ENCODE measurements at places on chromosomes 1 and 21.

GRCh38 chr1:4694492-4694891 is 40.1 kb downstream of the AJAP1 start:
- DNase-seq = no peak

- peak; percentile 6 for DNase-seq
These were observed 57.2 kb upstream of the LRRC8D start for GRCh38 chr1:89763649-89763986.

DNA sequence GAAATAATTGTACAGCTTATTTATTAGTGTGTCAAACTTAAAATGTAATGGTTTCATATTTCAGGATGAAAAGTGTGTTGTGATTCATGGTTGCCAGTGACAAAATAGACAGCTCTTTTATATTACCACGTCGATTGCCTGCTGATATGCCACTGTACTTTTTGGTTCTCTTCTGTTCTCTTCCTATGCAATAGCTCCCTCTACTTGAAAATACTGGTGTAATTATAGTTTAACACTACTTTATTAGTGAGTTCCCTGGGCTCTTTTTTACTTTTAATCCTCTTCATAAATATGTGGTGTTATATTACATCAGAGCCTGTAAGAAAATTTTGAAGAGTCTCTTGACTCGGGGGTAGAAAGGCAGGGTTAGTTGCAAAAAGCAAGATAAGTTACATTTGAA is 111.3 kb downstream of the PATJ start:
- no peak for DNase-seq

DNA sequence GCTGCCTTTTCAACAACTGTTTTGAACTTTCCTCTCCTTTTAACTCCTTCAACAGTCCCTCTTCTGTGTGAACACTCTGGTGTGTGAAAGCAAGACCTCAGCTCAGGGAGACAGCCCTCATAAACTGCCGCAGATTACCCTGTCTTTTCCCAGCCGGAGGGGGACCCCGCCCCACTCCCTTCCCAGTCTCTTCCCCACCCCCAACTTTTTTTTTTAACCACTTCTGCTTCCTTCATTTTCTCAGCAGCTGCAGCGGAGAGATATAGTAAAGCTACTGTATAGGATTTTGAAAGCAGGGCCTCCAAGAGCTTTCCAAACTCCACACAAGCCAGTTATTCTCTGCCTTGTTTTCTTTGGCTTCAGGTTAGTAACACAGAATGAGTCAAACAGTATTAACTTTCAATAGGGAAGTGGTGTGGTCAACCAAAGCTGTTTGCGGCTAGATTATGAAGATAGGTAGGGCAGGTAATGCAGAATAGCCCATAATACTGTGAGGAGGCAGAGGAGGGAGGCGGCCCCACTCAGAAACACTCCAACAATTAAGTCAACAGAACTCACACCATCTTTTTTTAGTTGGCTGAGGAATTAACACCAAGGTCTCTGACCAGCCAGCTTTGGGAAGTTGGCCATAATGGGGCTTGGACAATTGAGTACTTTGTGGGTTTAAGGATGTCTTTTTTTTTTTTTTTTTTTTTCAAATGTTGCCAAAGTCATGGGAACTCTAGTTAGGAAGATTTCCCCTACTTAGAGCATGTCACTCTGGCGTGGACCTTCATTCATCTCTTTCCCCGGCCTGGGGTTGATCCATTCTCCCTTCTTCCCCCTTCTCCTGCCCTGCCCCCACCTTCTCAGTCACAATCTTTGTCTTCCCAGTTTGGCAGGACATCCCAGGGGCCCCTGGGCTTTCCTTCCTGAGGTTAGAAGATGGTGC is 177.0 kb downstream of the CLIC6 start:
- no peak for DNase-seq

GRCh38 chr1:153430561-153430960 is 14.2 kb downstream of the S100A7A start:
- DNase-seq = no peak

DNA sequence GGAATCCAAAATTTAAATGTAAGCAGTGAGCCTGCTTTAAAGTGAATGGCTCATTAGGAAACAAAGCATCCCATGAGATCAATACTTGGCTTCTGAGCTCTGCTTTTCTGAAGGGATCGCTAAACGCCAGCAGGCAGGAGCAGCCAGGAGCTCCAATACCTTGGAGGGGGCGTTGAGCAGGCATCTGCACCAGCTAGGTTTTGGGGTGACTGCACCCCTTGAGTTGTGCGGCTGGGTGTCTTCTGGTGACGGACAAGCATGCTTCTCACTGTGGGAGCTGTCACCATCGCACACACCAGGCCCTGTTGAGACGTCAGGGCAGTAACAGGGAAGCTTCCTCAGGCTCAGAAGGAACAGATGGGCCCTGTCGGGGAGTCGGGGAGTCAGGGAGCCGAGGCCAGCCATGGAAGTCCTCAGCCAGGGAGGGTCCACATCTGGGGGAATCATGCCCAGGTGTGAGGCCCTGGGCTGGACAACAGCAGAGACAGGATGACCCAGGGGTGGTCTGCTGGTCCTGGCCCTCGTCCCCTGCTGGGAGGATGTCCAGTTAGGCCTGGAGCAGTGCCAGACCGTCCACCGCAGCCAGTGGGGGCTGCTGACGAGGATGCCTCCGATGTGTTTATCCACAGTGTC is 57.9 kb upstream of the ADARB1 start:
- DNase-seq = no peak

- DNase-seq = no peak
These were observed 14.4 kb upstream of the BCL10 start for GRCh38 chr1:85290826-85291225.

DNA sequence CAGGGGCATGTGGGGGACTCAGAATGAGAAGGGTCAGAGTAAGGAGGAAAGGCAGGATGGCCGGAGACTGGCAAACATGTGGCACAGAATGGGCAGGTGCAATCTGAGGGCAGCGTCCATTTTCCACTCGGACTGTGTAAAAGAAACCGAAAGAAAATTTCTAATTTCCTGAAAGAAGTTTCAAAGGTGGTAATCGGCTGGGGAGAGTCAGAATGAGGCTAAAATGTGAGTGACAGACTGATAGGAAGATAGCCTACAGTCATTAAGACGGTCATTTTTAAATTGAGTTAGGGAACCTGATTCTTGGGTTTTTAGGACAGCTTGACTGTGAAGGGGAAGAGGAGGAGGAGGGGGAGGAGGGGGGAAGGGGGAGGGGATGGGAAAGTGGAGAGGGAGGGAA is 23.6 kb downstream of the COA6 start:
- DNase-seq = no peak

DNA sequence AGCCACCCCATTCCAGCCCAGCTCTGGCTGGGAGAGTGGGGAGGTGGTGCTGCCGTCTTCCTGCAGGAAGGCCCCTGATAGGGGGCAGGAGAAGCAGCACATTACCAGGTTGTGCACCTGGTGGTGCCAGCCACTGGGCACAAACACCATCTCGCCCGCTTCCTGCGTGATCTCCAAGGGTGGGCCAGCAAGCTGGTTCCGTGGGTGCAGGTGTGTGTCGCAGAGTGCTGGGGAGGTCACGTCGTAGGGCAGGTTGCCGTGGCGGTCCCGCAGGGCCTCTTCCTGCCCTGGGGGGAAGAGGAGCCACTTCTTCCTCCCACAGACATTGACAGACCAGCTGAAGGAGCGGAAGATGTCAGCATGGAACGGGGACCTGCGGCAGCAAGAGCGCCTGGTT is 1.8 kb downstream of the JMJD4 start:
- no peak for DNase-seq

GRCh38 chr21:44817506-44817880 is 369 bp downstream of the SUMO3 start:
- DNase-seq = peak; percentile 93
